ENCODE measurements at places on chromosomes 6 and 20.

GRCh38 chr6:84061174-84061573 is 27.6 kb downstream of the MRAP2 start:
- DNase-seq = no peak

DNA sequence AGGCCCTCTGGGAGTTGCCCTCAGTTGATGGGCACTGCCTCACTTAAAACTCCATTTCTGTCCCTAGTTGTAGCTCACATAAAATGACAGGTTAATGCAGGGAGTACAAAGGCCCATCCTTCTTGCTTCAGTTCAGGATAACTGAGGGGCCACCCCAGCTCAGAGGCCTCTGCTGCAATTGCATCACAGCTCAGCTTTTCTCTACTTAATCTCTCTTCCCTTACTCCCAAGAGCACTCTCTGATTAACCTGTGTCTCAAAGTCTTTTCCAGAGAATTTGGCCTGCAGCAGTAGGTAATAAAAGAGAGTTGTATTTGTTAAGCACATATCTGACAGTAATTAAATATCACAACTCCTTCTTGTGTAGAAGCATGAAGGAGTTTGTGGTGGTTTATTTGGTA is 40.9 kb upstream of the FLRT3 start:
- DNase-seq = no peak

GRCh38 chr20:19210391-19211155 is 1.9 kb upstream of the SLC24A3 start:
- DNase-seq = no peak

GRCh38 chr6:40733290-40733689 is 146.1 kb upstream of the LRFN2 start:
- DNase-seq = no peak

GRCh38 chr20:13678944-13679343 is 40.2 kb upstream of the TASP1 start:
- no peak for DNase-seq

DNA sequence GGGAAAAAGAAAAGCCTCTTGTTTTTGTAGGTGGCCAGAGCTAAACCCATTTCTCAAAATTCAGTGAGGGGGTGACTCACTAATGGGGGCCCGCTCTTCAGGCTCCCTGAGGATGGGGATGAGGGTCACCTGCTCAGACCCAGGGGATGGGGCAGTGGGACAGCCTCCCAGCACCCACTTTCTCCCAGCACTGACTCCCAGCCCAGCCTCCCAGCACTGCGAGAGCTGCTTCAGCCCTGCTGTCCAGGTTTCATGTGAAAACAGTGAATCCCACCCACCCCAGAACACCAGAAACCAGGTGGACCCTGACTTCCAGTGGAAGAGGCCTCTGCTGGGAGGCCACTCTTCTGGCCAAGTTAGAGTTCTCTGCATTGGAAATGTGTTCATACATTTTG is 362.6 kb downstream of the CDH4 start:
- DNase-seq = no peak

DNA sequence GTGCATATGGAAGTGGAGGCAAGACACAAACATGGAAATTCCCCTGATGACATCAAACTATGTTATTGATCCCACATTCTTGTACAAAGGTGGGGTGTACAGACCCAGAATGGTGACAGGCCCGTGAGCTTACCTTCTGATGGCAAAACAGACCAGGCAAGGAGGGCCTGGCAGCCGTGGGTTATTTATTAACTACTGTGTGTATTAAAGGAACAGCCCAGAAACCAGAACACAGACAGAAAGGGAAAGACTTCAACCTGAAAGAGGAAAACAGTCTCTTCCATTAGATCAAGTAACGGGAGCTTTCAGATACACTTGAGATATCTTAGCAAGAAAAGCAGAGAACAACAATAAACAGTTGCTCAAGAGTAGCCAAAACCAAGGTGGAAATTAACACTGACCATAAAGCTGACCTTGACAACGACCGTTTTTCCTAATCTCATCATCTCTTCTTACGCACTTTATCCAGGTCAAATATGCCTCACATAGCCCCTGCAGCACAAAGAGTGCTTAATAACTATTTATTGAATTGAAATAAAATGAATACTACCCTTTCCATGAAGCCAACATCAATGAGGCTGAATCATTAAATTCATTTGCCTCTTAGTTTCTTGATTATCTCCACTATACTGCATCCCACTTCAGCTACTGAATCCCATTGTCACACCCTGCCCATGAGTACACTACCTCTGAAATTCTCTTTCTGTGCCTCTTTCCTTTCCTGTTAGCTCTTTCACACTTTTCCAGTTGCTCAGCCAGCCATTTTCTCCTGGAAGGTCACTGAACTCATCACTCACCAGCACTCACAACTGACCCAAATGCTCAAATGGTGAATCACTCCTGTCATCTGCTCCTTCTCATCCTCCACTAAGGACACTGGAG is 67.4 kb downstream of the MOXD1 start:
- DNase-seq = peak; percentile 38

GRCh38 chr6:24947636-24948035 is 11.9 kb upstream of the RIPOR2 start:
- DNase-seq = no peak

DNA sequence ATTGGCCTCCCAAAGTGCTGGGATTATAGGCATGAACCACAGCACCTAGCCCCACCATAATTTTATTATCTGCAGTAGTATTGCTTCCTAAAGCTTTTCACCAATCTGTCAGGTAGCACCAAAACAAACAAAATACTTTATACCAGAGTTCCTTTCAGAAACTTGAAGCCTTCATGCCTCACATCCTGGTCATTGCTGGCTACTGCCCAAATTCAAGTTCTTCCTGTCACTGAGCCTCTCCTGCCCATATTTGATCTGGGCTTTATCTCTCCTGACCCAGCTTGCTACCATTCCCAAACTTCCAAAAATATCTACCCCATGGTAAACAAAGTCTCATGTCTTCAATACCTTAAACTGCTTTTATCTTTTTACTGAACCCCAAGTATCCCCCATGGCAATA is 34.9 kb upstream of the DST start:
- no peak for DNase-seq

DNA sequence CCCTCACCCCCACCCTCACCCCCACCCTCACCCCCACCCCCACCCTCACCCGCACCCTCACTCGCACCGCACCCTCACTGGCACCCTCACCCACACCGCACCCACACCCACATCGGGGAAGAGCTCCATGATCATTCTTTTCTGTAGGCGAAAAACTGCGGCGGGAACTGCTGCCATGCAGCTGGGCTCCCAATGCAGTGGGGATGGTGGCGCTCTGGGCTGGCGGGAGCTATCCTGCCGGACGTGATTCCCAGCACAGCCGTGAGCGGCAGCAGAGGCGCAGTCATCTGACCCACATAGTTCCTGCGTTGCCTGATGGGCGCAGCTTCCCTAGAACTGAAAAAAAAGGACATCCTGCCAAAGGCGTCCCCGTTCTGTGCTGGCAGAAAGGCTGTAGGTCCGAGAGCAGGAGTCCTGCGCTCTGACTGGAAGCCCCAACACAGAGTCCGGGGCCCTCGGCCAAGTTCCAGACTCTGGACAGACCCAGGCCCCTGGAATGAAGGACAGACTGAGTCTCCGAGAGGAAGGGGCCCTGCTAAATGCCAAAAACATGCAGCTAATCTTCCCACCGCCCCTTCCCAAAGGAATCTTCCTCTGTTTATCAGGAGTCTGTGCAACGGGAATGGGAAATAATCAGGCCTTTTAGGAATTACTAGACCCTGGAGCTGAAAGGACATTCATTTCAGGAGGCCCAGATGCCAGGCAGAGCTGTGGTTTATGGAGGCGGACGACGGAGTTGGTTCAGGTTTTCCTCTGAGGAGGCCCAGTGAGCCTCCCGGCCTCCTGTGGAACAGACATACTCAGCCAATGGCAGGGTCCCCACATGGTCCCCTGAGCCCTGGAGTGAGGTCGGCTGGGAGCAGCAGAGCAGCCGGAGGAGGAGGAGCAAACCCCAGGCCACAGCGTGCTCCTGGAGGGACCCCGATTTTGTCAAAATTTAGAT is 14.1 kb upstream of the TCFL5 start:
- DNase-seq = peak; percentile 89

Data from H4 (cell line).